ENCODE measurements at places on chromosomes 11 and 22.

DNA sequence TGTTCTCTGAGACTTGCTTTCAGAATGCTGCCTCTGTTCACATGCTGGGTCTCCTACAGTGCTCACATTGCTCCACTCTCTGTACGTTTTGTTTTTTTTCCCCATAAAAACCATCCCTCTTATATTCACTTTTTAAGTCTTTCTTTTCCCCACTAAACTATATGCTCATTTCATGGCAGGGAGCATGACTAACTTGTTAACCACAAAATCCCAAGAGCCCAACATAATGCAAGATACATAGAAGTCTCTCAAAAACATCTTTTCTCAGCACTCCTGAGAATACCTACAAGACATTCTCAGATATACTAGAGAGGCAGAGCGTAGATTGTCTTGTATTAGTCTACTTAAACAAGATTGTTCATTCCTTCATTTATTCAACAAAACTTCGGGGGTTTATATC, 73.3 kb downstream of the FAM76B start:
- H3K4me1 ChIP-seq, result no peaks in the 10 kb centered on the region
- no peaks in the 10 kb centered on the region for H3K27me3 ChIP-seq
- DNase-seq, result no peak
- no peak overlapping the region for H3K4me3 ChIP-seq
- H3K27ac ChIP-seq, result no peak overlapping the region
- H3K36me3 ChIP-seq, result no peaks in the 10 kb centered on the region

GRCh38 chr11:12603143-12604088, 70.8 kb upstream of the TEAD1 start:
- H3K27ac ChIP-seq, result no peak overlapping the region
- DNase-seq, result no peak
- peaks cover 5% of the 10 kb centered on the region for H3K4me1 ChIP-seq
- no peak overlapping the region for H3K4me3 ChIP-seq
- no peaks in the 10 kb centered on the region for H3K27me3 ChIP-seq
- no peaks in the 10 kb centered on the region for H3K36me3 ChIP-seq

DNA sequence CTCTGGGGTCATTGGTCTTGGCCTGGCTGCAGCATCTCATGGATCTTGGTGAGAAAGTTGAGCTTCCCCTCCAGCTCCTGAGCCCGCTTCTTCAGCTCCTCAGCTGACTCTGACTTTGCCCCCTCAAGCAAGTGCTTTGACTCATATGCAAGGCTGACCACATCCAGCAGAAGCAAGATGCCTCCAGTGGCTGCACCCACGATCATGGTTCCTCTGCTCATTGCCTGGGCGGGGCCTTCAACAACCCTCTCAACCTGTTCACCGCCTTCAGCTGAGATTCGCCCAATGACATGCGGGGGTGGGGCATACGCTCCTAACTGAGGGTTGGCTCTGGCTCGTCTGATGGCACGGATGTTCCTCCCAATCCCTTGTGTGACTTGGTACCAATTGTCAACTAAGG, 11.9 kb downstream of the APOL2 start:
- no peak overlapping the region for H3K4me3 ChIP-seq
- H3K27me3 ChIP-seq, result no peaks in the 10 kb centered on the region
- no peak overlapping the region for H3K27ac ChIP-seq
- DNase-seq, result no peak
- H3K4me1 ChIP-seq, result no peaks in the 10 kb centered on the region
- H3K36me3 ChIP-seq, result peaks cover 3% of the 10 kb centered on the region

DNA sequence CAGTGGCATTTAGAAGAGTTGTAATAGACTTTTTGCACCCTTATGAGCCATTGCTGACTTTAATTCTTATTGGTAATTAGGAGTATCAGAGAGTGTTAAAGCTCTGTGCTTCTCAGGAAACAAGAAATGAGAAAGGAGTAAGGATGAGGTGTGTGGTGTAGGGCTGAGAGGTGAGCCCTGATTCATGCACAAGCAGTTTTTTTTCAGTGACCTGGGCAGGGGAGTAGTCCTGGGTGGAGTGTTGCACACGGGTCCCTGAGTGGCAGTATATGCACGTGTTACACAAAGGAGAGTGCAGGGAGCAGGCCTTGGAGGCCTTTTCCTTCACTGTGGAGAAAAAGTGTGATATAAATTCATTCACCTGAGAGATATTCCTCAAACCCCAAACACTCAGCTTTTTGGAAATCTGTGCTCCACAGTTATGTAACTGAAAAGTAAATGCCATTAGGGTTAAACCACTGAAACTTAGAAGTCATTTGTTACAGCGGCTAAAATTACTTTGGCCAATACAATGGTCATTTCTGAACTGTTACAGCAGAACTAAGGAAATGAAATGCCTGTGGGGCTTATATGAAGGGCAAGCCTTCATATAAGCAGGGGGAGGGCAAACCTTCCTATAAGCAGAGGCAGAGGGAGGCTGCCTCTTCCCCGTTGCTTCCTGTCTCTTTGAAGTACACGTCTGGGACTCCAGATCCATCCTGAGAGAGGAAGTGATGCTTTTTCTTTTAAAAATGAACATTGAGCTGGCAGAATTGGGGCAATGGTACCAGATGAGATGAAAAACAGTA, 62.6 kb upstream of the OLFML1 start:
- H3K27me3 ChIP-seq, result no peaks in the 10 kb centered on the region
- no peak for DNase-seq
- no peaks in the 10 kb centered on the region for H3K36me3 ChIP-seq
- no peak overlapping the region for H3K27ac ChIP-seq
- H3K4me1 ChIP-seq, result no peaks in the 10 kb centered on the region

GRCh38 chr11:60124802-60125432, 36.5 kb downstream of the MS4A2 start:
- no peak overlapping the region for H3K4me3 ChIP-seq
- no peaks in the 10 kb centered on the region for H3K27me3 ChIP-seq
- H3K36me3 ChIP-seq, result no peaks in the 10 kb centered on the region
- H3K27ac ChIP-seq, result no peak overlapping the region

DNA sequence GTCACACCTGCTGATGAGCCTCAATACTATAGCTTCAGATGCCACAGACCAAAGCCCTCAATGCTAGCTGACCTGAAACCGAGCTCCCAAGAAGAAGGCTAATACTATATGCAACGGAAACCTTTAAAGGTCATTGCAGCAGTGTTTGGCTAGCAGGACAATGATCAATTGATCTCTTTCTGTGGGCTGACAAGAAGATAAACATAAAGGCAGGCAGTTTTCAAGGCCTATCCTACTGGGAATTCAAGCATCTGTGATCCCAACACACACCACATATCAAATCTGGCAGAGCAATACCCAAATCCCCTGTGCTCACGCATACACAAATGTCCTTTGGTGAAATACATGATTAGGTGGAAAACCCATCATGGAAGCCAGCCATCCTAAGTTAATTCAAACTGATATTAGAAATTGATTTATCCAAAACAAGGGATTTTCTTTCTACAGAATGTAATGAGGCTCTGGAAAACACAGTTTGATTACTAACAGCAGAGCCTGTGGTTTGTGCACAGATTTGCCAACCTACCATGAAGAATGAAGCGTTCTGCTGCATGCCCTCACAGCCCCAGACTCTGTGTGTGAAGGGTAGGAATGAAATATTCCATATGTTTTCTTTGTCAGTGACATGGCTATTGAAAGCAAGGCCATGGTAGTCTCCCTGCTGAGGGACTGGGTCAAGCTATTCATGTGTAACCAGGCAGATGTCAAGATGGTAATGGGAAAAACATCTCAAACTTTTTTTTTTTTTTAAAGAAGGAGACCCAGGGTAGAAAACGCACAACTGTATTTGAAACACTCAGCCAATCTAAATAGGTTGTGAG, 12.2 kb downstream of the LGR4 start:
- H3K27ac ChIP-seq, result no peak overlapping the region
- no peak for DNase-seq
- H3K36me3 ChIP-seq, result no peaks in the 10 kb centered on the region
- no peak overlapping the region for H3K4me3 ChIP-seq
- H3K27me3 ChIP-seq, result no peaks in the 10 kb centered on the region

- no peaks in the 10 kb centered on the region for H3K4me1 ChIP-seq
- no peaks in the 10 kb centered on the region for H3K36me3 ChIP-seq
- no peak overlapping the region for H3K27ac ChIP-seq
- DNase-seq, result no peak
These were observed 24.5 kb downstream of the RPUSD4 start for GRCh38 chr11:126186708-126187529.

DNA sequence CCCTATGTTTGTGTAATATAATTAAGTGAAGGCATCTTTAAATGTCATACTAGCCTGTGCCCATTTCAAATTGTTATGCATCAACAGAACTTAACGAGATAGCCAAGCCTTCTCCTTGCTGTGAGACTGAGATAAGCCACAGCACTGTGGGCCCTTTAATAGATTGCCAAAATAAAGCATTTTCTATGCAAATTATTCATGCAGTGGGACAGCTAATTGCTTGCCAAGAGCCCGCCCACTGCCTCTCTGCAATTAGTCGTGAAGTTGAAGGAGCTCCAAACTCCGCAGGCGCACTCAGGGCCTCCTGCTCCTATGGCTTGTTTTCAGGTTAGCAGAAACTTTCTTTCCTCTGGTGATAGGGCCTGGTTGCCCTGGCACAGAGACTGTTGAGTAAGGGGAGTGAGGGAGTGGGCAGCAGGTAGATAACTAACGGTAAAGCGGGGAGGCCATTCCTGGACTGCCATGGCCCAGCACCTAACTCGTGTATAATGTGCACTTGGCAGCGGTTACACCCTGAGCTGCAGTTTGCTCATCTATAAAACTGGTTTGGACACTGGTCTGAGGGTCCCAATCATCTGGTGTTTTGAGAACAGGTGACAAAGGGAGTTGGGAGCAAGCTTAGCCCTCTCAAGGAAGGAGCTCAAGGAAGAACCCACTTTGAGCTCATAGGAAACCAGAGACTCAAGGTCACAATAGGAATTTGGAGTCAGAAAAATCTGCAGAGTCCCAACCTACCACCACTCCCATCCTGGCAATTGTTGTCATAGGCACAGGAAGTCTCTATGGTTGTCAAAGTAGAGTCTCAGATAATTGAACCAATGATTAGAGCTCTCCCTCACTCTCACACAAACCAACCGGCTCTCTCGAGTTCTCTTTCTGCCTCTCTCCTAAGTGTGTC, 33.9 kb upstream of the RIC3 start:
- no peak overlapping the region for H3K27ac ChIP-seq
- DNase-seq, result peak; percentile 54
- H3K27me3 ChIP-seq, result no peaks in the 10 kb centered on the region
- no peaks in the 10 kb centered on the region for H3K4me1 ChIP-seq

GRCh38 chr11:57190548-57190947, 8.8 kb downstream of the LRRC55 start:
- H3K27ac ChIP-seq, result no peak overlapping the region
- no peak for DNase-seq
- no peaks in the 10 kb centered on the region for H3K36me3 ChIP-seq
- H3K4me3 ChIP-seq, result no peak overlapping the region
- H3K4me1 ChIP-seq, result no peaks in the 10 kb centered on the region
- no peaks in the 10 kb centered on the region for H3K27me3 ChIP-seq

DNA sequence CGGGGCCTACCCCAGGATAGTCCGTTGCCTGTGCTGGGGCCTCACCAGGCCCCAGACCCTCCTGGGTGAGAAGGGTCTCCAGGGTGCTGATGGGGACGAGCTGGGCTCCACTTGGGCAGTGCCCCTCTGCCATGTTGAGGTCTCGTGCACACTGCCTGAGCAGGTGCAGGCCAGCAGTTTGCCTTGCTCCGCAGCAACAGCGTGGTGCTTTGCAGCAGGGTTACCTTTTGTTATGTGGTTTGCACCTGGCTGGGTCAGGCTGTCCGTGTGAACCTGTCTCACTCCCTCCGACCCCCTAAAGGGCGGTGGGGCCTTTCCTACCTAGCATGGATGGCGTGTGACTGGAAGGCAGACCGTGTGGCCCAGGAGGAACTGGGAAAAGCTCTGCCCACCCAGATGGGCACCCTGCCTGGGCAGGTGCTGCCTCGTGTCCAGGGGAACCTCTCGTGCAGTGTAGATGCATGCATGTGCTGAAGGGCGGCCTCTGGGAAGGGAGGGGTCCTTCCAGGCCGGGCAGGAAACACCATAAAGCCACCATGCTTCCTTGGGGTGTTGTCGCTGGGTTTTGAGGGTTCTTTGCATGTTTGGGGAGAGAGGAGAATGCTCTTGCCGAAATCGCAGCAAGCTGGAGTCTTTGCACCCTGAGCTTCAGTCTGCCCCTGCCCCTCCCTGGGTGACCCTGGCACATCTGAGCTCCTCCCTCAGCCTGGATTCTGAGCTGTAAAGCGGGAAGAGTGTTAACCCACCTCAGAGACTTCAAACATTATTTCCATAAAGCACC, 75.4 kb upstream of the PPARA start:
- no peak for DNase-seq
- H3K36me3 ChIP-seq, result peaks cover 19% of the 10 kb centered on the region
- H3K4me1 ChIP-seq, result peaks cover 83% of the 10 kb centered on the region
- peak overlapping the region; percentile 97 for H3K27ac ChIP-seq
- H3K4me3 ChIP-seq, result peak overlapping the region; percentile 77

DNA sequence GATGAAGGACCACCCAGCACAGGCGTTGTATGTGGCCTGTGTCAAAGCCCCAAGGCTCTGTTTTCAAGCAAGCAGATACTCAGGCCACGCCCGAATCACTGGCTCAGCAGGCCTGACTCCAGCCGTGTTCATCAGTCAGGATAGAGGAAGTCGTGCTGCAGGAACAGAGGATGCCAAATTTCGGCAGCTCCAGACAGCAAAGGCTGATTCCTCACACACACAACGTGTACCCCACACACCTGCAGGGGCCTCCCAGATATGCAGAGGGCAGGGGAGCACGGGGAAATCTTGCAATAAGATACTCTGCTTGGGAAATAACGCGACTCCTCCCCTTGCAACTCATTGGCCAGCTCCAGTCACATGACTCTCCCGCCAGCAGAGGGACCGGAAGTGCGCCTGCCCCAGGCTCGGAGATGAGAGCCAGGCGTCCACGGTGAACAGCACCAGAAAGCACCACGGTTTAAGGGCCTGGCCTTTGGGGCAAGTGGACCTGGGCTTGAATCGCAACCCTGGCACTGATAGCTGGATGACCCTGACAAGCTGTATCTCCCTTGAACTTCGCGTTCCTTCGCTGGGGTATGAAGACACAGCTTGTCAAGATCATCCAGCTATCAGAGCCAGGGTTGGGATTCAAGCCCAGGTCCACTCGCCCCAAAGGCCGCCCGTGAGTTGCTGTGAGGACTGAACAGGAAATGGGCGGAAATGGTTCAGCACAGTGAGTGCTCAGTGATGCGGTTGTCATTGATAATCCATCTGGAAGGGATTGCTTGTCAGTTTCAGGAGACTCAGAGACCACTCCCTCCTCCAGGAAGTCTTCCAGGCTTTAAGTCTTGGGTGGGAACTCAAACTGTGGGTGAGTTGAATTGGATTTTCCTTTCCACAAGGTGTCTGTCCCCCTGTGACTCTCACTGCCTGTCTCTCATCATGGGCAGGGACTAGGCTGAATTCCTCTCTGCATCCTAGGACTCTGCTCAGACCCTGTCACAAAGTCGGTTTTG, 88.5 kb downstream of the MYEOV start:
- peak; percentile 45 for DNase-seq
- no peaks in the 10 kb centered on the region for H3K4me1 ChIP-seq
- peak overlapping the region; percentile 13 for H3K27ac ChIP-seq
- no peak overlapping the region for H3K4me3 ChIP-seq
- H3K36me3 ChIP-seq, result no peaks in the 10 kb centered on the region
- no peaks in the 10 kb centered on the region for H3K27me3 ChIP-seq
